ENCODE measurements at places on chromosomes 2 and 18.

DNA sequence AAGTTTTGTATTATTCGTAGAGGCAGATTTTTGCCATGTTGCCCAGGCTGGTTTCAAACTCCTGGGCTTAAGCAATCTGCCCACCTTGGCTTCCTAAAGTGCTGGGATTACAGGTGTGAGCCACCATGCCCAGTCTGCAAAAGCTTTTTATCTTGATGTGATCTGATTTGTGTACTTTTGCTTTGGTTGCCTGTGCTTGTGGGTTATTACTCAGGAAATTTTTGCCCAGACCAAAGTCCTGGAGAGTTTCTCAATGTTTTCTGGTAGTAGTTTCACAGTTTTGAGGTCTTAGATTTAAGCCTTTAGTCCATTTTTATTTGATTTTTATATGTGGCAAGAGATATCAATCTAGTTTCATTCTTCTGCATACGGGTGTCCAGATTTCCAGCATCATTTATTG lies 42.4 kb downstream of the SYT4 start:
- no peak for DNase-seq

DNA sequence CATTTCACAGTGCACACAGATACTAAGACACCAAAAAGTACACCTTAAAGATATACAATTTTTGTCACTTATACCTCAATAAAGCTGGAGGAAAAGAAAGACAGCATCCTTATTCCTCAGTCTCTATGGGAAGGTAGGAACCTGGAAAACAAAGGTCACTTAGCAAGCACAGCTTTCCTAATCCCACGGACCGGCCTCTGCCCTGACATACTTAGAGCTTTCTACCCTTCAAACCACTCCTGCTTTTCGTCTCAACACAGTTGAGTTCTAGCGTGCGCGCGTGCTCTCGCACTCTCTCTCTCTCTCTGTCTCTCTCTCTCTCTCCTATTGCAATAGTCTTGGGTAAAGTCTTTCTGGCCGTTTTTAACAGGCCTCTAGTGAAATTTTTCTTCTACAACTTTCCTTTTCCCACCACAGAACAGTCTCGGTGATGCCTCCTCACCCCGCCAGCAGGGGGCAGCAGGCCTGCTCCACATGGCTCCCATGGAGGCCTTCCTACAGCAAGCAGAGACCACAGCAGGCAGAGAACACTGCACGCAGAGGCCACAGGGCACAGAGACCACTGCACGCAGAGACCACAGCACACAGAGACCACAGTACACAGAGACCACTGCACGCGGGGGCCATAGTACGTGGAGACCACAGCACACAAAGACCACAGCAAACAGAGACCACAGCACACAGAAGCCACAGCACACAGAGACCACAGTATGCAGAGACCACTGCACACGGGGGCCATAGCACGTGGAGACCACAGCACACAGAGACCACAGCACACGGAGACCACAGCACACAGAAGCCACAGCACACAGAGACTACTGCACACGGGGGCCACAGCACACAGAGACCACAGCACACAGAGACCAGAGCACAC lies 106.9 kb downstream of the FBXO15 start:
- DNase-seq, result no peak

DNA sequence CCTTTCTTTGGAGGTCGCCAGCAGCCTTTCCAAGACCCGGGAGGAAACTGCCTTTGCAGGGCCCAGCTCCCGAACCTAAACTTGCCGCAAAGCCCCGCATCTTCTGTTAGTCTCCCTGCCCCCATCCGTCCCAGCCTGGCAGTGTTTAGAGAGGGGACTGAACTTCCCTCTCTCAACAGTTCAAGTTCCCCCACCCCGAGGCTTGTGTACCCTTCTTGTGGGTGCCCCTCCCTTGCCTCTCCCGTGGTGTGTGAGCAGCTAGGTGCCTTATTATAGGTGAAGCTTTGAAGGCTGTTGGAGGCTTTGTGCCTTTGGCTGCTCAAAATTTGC lies 1.4 kb downstream of the LBH start:
- DNase-seq, result peak; percentile 74

DNA sequence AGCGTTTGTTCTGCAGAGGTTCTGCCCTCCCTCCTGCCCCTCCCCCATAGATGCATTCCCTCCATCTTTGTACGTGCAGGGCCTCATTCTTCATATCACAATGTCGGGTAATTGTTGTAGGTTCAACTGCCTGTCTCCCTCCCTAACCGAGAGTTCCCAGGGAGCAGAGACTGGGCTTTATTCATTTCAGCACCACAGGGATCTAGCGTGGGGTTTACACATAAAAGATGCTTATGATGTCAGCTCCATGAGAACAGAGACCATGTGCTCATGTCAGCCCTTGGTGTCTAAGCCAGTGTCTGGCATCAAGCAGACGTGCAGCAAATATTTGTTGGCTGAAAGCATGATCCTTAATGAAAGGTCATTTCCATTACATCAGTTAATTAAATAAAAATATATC lies 298.9 kb upstream of the TRIB2 start:
- DNase-seq, result no peak

- DNase-seq, result no peak
Measured at GRCh38 chr2:19993731-19994130, 3.8 kb upstream of the WDR35 start.

DNA sequence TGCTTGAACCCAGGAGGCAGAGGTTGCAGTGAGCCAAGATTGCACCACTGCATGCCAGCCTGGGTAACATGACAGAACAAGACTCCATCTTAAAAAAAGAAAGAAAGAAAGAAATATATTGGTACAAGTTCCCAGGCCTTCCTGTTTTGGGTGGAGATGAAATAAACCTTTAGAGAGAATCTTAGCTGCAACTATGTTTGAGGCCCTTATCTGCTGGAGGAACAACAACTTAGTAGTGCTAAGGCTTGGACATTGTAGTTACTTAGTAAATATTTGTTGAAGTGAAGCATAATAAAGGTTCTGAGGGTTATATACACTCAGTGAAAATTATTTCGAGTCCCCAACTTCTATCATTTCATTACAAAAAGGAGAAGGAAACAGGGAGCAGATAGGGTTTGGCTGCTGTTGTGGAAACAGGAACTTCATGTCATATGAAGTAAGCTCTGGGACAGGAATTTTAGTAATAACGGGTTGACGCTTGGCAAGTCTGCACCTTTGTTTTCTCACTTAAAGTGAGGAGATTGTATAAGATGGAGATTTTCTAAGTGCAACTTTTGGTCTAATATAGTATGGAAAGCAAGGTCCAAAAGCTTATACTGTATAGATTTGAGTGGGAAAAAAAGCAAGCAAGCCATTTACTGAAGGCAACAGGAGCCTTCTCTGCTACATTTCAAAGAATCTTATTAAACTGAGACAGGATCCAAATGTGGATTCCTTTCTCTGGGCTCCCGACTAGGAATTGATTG lies 40.0 kb upstream of the AGPS start:
- no peak for DNase-seq

DNA sequence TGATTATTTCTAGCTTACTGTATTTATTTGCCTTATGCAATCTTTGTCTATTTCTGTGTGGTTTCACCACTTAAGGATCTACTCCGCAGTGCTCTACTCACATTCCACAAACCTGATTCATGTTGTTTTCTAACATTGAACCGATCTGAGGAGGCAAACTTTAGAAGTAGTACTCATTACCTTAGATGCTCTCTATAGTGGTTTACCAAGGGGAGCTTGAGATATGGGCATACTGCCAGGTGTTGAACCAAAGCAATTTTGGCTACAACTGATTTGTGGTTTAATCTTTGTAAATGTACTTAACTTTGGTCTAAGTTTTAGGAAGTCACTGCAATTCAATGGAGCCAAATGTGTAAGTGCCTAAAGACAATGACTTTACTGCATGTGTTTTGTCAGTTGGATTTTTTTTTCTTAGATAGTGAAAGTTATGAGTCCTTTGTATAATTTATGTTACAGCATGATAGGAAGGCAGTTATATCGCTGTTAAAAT lies 50.1 kb downstream of the MAP2 start:
- DNase-seq, result no peak

- no peak for DNase-seq
Measured at GRCh38 chr18:7657937-7658336, 90.8 kb downstream of the PTPRM start.

DNA sequence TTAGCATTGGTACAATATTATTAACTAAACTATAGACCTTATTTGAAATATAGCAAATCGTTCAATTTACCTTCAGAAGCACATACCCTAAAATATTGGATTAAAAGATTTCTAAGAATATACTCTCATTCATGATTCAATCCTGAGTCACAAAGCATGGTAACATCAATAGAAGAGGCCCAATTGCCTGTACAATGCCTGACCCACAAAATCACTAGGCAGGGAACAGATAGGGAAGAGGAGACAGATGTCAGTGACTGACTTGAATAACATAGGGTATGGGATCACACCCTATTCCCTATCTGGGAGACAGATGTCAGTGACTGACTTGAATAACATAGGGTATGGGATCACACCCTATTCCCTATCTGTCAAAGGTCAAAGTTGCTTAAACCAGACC lies 611.6 kb upstream of the VRK2 start:
- DNase-seq, result no peak

DNA sequence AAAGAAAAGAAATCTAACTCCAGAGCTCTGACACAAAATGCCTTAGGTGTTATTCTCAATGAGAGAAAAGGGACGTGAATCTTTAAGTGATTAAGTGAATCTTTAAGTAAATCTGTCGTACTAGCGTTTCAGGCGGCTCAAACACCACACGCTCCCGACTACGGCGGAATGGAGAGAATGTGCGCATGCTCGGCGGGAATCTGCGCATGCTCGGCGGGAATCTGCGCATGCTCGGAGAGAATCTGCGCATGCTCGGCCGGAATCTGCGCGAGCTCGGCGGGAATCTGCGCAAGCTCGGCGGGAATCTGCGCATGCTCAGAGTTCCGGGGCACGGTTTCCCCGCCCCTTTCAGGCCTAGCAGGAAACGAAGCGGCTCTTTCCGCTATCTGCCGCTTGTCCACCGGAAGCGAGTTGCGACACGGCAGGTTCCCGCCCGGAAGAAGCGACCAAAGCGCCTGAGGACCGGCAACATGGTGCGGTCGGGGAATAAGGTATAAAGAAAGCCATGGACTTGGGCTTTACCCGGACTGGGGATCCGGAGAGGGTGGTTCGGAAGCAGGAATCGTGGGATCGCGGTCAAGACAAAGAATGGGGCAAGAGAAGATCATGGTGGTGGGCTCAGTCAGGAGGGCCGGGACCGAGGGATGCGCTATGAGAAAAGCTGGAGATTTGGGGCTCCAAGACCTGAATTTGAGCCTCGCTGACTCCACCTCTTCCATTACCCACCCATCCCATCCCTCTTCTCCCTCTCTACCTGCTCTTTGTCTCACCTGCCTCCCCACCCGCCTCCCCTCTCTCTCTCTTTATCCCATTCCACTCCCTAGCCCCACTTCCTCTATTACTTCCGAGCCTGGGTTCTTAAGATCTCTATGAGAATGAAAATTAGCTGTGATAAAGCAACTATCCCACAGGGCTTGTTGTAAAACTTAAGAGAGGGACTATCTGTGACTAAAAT lies at the start of gene XRCC5:
Gene XRCC5, plus strand, starts transcription at position 382 of the 955 bp plus-strand sequence. Its CDS starts 89 bp downstream, at position 471.
- DNase-seq, result peak; percentile 96

- DNase-seq, result no peak
Measured at GRCh38 chr2:60899892-60900249, 18.5 kb downstream of the REL start.

GRCh38 chr2:66930339-66931220 lies 466.6 kb upstream of the ETAA1 start:
- no peak for DNase-seq

Data from coronary artery (tissue), 2 donors.